ENCODE measurements at places on chromosomes 1 and 21.

DNA sequence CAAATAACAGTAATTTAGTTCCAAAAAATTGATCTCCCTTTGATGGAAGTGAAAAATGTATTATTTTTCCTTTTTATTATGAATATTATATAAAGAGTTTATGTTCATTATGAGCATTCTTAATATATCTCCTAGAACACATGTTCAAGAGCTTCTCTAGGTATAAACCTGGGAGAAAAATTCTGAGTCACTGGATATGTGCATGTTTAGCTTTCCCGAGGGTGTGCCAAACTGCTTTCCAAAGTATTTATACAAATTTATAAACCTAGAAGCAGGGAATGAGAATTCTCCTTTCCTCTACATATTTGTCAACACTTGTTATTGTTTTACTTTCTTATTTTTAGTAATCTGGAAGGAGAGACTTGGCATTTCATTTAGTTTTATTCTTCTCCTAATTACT lies 25.0 kb downstream of the XCL2 start:
- DNase-seq: no peak

GRCh38 chr1:97461782-97462181 lies 459.1 kb downstream of the DPYD start:
- DNase-seq: no peak

GRCh38 chr1:219299420-219299819 lies 125.7 kb downstream of the LYPLAL1 start:
- DNase-seq: no peak

GRCh38 chr21:28250946-28251345 lies 741.7 kb downstream of the LTN1 start:
- no peak for DNase-seq

- no peak for DNase-seq
These were observed 3.8 kb upstream of the THEMIS2 start for GRCh38 chr1:27868556-27868931.

- no peak for DNase-seq
These were observed 337.7 kb downstream of the SIPA1L2 start for GRCh38 chr1:232292239-232292638.

GRCh38 chr1:161719325-161719611 lies 2.1 kb upstream of the FCRLB start:
- DNase-seq: no peak

- DNase-seq: no peak
These were observed 357.1 kb downstream of the DISC1 start for GRCh38 chr1:231983588-231984193.

GRCh38 chr1:52667290-52667689 lies 30.9 kb downstream of the COA7 start:
- no peak for DNase-seq

DNA sequence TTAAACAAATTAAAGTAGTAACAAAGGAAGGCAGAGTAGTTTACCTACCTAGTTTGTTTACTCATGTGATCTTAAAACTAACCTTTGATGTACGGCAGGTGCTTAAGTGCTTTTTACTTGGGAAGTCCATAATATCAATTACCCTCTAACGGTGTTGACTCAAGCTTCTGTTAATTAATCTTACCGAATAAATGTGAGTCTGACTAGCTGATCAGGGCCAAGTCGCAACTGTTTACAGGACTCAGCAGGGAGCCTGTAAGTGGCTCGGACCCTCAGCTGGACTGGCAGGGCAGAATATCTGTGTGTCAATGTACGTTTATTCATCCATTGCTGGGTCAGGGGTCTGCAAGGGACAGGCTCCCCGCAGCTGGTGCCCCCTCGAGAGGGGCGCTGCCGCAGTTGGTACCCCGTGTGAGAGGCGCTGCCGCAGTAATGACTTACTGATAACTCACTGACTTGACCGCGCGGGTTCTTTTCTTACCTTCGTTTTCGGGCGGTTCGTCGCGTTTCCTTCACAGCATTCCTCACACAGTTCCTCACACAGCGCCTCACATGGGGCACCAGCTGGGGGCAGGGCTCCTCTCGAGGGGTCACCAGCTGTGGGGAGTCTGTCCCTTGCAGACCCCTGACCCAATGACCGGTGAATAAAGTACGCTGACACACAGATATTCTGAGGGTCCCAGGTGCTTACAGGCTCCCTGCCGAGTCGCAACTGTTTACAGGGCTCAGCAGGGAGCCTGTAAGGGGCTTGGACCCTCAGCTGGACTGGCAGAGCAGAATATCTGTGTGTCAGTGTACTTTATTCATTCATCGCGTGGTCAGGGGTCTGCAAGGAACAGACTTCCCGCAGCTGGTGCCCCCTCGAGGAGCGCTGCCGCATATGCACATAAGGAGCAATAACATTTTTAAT lies 3.0 kb downstream of the FMO1 start:
- no peak for DNase-seq

- DNase-seq: no peak
These were observed 514 bp downstream of the FAM43B start for GRCh38 chr1:20552728-20553445.

- DNase-seq: no peak
These were observed 2.7 kb downstream of the SLAMF7 start for GRCh38 chr1:160741612-160742348.

DNA sequence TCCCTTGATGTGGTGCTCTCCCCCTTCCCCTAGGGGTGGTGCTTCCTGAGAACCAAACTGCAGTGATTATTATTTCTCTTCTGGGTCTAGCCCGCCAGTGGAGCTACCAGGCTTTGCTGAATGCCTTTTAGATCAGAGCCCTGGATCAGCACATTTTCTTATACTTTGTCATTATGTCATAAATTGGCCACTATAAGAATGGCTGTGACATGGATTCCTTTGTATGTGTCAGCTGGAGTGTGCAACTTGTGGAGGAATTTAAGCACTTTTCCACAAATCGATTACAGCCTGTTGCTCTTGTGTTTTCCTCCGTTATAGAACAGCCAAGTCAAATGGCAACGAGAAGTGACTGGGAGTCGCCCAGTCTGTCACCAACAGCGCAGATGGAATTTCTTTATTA lies 273.3 kb downstream of the DUSP10 start:
- DNase-seq: no peak
